GM10248 (cell line): ENCODE measurements at places on chromosomes 1 and 21.
A peak's percentile ranks its signal among the peaks of the same experiment; 100 is the strongest.

DNA sequence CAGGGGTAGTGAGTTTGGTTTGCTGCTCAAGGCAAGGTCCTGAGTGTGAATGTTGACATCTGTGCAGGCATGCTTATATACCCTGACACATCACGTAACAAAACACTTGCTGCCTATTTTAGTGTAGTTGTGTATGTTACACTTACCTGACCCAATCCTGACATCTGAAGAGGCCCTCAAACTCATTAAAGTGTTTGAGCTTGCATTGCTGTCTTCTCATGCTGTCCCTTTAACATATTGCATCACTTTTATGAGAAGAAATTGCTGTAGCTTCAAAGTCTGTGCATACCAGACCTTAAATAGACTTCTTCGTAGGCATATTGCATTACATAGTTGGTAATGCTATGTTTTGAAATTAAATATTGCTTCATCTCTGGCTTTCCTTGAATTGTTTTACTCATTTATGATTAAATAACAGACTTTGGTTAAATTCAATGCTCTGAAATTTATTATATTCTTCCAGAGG lies at the start of gene KRTAP19-3:
Gene KRTAP19-3 (minus strand): TSS at position 51 of the 466 bp plus-strand sequence. CDS start 56 bp downstream, outside the sequence.
- DNase-seq, result no peak

GRCh38 chr1:53378932-53379661 lies 51.2 kb upstream of the LRP8 start:
- no peak for DNase-seq

DNA sequence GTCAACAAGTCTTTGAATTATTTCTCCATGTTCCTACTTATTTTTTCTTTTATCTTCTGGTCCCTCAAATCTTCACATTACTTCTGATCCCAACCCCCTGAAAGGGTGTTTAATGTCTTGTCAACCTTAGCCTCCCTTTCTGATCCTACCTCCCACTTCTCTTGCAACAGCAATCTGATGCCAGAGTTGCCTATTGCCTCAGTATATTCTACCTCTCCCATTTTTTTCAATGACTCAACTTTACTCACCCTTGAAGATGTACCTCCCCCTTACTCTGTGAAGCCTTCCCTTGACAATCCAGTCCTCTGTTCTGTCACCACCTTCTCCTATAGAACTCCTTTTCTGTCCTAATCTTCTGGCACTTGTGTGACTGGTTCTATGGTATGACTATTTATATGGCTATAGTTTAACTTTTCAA lies 99.5 kb upstream of the CD55 start:
- no peak for DNase-seq

- DNase-seq, result no peak
Observed at GRCh38 chr1:39752703-39753102, 14.0 kb downstream of the PPIE start.

DNA sequence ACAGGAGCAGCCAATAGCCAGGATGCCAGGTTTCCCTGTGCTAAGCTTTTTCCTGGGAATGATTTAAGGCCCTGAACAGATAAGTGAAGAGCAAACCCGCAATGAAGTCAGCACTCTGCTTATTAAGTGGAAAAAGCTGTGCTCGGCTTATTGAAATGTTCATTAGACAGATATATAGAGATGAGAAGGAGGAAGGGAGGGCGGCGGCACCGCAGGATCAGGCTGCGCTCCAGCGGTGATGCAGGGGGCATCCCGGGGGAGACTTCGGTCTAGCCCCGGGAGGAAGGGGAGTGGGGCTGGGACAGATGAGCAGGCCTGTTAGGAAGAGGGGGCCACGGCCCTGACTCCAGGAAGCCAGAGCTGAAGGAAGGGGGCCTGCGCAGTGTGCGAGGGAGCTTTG lies 115.0 kb downstream of the TMEM53 start:
- no peak for DNase-seq

GRCh38 chr1:11784993-11785769 lies 20.6 kb downstream of the MTHFR start:
- DNase-seq, result peak; percentile 85

DNA sequence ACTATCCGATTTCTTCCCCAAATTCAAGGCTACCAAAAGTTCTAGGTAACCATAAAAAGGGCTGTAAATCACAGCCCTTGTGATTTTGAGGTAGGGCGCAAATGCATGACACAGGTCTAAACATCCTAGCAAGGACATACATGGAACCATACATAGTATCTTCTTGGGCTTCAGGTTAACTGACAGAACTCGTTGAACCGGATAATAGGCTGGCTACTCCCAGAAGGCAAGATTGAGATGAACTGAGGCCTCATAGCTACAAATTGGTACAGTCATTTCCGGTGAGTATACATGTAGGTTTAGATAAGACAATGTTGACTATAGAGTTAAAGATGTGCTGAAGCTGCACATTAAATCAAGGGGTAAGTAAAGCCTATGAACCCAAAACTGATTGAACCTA lies 27.3 kb upstream of the TP53BP2 start:
- no peak for DNase-seq

DNA sequence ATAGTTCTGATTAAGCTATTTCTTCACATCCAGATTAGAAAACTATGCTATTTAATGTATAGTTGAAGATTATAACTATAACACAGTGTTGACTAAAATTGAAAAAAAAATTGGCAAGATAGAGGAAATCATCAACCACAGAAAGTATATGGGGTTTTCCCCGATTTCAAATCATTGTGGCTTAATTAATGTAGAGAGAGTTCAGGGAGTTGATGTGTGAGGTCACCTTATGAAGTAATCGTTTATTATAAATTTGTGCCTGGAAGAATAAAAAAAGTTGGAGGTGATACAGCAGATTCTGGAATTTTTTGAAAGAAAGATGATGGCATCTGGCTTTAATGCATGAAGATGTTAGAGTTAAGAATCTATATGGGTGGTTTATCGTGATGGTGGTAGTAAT lies 84.3 kb downstream of the PTGS2 start:
- no peak for DNase-seq

GRCh38 chr1:182391028-182391361 lies 595 bp downstream of the GLUL start:
- DNase-seq, result no peak

DNA sequence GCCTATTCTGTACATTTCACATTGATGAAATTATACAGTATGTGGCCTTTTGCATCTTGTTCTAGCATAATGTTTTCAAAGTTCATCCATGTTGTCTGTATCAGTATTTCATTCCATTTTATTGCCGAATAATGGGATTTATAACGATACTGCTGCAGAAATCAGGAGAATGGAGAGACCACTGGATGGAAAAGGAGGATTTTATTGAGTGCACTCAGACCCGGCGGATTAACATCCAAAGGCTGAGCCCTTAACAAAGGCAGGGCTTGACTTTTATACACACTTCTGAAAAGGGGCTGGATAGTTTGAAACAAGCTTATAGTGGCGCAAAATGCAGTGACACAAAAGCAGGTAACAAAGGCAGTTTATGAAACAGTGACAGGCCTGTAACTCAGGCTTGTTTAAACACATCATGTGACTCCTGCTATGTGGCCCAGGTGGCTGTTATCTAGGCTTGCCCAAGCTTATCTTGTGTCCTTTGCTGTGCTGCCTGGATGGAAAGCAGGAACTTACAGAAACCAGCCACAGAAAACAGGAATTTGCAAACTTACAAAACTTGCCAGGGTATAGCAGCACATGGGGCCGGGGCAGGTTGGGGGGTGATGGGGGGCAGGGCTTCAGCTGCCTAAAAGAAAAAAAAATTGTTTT lies 32.8 kb upstream of the KCNJ15 start:
- no peak for DNase-seq

DNA sequence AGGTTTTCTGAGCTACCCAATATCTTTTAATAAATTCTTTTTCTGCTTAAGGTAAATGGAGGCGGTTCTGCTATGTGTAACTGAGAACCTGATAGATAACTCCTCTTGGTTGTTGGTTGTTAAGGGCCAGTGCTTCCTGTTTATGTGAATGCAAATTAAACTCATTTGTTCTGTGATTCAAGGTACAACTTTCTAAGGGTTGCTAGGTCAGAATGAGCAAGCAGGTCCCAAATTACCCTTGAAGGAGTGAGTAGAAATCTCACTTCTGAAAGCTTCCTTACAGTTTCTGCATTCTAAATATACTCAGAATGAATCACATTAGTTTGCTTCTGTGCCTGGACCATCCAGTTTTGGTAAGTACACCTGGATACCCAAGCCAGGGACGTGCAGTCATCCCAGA lies 15.5 kb upstream of the FAM78B start:
- no peak for DNase-seq

- no peak for DNase-seq
Observed at GRCh38 chr1:246705368-246705767, 18.8 kb upstream of the SCCPDH start.

DNA sequence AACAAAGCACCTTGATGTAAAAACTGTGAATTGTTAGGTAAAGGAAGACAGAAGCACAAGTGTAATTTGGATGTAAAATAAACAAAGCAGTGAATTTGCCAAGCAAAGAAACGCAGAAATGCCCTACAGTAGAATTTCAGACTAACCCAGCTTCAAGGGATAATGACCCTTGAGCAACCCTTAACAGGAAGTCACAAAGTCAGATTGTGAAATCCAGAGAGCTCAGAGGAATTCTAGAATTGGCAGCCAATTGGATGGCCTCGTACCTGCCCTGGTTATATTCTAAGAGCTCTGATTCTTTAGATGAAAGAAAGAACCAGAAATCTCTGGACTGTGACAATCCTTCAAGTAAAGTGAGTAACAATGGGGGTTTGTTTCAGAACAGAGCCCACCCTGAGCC lies 152.7 kb upstream of the CHRM3 start:
- no peak for DNase-seq

DNA sequence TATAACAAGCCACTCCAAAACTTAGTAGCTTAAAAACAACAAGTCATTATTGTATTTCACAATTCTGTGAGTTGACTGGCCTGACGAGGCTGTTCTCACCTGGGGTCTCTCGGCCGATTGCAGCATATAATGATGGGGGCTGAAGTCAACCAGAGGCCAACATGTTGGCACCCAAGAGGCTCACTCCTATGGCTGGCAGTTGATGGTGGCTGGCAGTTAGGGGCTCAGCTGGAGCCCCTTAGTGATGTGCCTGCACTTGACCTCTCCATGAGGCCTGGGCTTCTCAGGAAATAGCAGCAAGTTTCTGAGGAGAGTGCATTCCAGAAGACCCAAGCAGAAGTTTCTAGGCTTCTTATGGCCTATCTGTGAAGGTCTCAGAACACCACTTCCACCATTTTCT lies 459.4 kb downstream of the NPHP4 start:
- no peak for DNase-seq

- no peak for DNase-seq
Observed at GRCh38 chr1:44019466-44019948, 11.8 kb downstream of the SLC6A9 start.

- DNase-seq, result no peak
Observed at GRCh38 chr21:43767984-43768867, 7.9 kb downstream of the CSTB start.

DNA sequence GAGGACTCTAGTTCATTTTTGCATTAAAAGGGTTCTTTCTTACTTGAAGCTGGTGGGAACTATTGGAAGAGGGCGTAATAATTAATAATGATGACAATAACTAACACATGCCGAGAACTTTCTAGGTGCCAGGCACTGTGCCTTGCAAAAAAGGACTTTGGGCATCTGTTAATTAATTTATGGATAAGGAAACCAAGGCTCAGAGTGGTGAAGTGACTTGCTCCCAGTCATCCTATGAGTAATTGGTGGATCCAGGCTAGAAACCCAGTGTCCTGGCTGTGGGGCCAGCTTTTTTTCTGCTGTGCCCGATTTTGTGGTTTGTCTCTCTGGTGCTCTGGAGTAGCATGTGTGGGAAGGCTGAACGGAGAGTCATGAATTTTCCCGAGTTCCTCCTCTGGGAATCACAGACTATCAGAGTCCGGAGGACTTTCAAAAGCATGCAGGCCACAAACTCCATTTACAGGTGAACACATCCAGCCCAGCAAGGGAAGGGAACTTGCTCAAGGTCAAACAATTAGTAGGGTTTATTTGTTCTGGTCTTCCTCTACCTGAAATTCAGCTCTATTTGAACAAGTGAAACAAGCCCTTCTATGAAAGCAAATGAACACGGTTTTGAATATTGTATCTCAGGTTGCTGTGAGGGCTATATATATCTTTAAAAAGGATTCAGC lies 23.4 kb downstream of the ROR1 start:
- DNase-seq, result no peak

DNA sequence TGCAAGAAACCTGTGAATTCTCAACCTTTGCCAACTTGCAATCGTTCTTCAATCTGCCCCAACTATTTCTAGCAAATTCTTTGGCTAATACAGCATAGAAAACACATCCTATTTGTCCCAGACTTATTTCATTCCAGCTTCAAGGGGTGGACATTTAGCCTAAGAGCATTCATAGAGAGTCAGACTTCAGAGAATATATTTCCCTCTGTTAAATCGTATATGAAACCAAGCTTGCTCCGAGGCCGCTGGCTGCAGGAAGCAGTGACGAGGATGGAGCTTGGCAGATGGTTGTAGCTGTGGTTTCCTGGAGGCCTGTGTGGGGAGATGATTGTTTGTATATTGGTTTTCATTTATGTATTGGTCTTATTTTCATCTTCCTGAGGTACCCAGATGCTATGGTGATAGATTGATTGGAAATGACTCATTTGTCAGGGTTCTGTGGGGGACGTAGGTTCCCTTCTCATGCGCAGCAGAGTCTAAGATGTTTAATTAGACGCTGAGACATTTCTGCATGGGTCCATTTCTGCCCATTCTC lies 26.1 kb downstream of the MAN1C1 start:
- DNase-seq, result peak; percentile 34

- no peak for DNase-seq
Observed at GRCh38 chr21:21481239-21481638, 483.0 kb downstream of the NCAM2 start.

DNA sequence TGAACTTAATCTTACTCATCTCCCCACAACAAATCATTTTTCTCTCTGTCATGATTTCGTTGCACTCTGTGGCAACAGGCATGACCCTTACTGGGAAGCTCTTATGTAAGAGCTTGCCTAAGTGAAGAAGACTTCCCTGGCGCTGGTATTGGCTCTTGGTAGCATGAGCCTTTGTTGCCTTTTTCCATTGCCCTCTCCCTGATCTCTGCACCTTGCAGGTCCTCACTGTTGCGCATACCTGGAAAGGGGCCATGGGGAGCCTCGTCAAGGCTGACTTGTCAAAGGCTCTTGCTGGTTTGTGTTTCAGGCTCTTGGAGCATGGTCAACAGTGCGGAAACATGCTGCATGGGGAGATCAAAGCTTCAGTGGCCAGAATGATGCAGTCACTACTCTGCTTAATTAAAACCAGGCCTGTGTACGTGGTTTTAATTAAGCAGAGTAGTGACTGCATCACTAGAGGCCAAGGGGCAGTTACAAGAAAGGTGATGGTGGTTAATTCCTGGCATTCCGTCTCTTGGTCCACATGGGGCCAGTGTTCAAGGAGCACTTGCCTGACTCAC lies 141.3 kb downstream of the SPATA46 start:
- DNase-seq, result no peak

GRCh38 chr1:211632808-211633523 lies 42.5 kb downstream of the NEK2 start:
- no peak for DNase-seq
